NCI-H1105 (cell line): ENCODE measurements at places on chromosomes 12 and 14.

GRCh38 chr12:42982828-42983227 lies 393.3 kb upstream of the PRICKLE1 start:
- no peak for DNase-seq

GRCh38 chr12:45577844-45578399 lies 151.6 kb upstream of the ARID2 start:
- DNase-seq = peak; percentile 43

DNA sequence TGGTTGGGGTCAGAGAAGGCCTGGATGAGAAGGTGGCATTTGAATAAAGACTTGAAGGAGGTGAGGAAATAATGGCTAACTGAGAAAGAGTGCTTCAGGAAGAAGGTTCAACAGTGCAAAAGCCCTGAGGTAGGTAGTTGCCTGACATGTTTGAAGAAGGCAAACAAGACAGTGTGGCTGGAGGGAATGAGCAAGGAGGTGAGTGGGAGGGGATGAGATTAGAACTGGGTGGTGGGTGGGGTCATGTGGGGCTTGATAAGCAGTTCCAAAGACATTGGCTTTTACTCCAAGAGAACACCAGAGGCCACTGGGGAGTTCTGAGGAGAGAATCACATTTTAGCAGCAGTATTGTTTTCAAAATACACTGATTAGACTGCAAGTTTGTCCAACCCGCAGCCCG lies 50.5 kb downstream of the HSPB8 start:
- no peak for DNase-seq

DNA sequence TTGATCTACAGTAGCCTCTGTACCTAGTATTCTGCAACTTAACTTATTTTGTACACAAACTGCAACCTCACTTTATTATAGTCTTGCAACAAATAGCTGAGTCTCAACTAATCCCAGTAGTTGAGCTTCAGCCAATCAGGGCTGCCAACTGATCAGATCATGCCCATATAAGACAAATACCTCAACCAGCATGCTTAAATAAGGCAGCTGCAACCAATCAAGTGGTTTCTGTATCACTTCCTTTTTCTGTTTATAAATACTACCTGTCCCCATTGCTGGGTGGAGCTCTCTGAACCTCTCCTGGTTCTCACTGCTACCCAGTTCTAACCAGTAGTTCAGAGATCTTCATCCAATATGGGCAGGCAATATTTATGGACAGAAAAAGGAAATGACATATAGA lies 248.5 kb upstream of the FBXO33 start:
- DNase-seq = no peak

DNA sequence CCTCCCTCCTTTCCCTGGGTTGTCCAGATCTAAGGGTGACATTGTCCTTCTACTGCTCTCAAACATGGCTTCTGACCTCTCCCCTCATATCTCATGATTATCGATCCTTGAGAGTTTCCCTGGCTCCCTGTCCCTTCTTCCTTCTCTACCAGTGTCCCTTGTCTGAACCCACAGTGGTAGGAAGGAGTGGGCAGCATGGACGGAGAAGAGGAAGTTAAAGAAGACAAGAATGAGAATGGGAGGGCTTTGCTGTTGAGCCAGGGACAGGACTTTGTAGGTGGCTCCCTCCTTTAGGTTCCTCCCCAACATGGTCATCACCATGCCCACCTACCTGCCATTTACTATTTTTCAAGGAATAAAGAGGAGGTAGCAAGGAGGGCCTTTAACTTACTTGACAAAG lies 166.7 kb downstream of the TMEM117 start:
- DNase-seq = no peak

- DNase-seq = no peak
Observed at GRCh38 chr14:106013879-106014376, 487.5 kb downstream of the TMEM121 start.

DNA sequence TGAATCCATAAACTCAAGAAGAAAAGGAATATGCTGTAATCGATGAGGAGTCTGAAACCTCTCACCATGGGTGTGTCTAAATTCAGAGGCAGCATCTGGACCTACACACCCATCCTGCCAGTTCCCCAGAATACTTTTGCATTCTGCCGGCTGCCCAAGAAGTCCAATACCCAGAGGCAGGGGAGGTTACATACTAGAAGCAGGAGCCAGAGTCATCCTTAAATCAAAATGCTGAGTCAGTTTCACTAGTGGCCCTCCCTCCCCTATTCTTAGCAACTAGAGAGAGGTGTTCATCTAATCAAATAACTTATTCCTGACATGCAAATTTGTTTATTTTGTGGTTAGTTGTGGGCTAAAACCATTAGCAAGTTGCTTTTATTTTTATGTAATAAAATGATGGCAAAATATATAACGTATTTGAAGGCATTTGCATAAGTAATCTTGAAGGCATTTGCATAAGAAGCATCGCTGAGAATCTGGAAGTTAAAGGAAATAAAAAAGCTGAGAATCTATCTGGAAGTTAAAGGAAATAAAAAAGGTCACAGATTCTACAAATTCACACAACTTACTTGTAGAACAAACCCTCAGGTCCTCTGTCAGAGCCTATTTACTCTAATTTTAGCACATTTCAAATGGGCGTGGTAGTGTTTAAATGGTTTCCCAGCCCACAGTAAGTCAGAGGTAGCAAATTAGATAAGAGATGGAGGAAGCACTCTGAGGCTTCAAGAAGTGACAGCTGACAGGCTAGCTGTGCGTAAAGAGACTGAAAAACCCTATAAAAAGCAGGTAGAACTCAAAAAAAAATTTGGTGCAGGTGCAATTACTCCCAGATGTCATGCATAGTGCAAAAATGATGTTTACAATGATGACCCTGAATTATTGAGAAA lies 7.8 kb downstream of the BHLHE41 start:
- DNase-seq = no peak

DNA sequence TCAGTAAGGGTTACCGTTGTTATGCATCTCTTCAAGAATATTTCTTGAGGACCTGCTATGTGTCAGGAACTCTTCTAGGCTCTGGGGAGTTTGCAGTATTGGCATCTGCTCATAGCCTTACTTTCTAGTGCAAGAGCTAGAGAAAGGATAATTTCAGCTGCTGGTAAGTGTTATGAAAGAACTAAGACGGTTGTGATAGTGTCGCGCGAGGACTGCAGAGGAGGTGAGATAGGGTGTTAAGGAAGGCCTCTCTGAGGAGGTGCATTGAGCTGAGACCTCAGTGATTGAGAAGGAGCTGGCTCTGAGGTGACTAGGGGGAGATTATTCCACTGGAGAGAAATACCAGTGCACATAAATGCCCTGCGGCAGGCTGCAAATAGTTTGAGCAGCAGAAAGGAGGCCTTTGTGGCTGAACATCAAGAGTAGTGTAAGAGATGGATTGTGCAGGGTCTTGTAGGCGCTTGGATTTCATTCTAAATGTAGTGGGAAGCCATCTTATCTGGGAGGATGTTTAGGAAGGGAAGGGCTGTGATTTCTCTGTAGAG lies 824 bp downstream of the DDX55 start:
- no peak for DNase-seq

- no peak for DNase-seq
Observed at GRCh38 chr14:78018283-78018682, 151.9 kb upstream of the NRXN3 start.

GRCh38 chr12:127546721-127547505 lies 720.1 kb upstream of the TMEM132C start:
- DNase-seq = no peak

DNA sequence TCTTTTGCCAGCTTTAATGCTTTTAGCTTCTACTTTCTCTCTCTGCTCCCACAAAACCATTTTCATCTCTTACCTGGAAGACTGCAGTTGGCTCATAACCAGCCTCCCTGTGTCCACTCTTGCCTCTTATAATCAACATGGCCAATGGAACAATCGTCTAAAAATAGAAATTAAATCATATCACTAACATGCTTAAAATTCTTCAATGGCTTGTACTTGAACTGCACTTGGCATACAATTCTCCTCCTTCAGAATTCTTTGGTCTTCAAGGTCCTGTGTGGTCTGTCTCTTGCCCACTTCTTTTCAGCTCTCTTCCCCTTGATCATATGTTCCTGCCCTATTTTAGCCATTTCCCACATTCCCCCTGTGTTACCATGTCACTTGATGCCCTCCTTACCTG lies 342.2 kb downstream of the ATP23 start:
- no peak for DNase-seq

- DNase-seq = no peak
Observed at GRCh38 chr14:89509891-89510290, 92.9 kb upstream of the FOXN3 start.

GRCh38 chr12:123150275-123150743 lies 581 bp downstream of the PITPNM2 start:
- DNase-seq = no peak

DNA sequence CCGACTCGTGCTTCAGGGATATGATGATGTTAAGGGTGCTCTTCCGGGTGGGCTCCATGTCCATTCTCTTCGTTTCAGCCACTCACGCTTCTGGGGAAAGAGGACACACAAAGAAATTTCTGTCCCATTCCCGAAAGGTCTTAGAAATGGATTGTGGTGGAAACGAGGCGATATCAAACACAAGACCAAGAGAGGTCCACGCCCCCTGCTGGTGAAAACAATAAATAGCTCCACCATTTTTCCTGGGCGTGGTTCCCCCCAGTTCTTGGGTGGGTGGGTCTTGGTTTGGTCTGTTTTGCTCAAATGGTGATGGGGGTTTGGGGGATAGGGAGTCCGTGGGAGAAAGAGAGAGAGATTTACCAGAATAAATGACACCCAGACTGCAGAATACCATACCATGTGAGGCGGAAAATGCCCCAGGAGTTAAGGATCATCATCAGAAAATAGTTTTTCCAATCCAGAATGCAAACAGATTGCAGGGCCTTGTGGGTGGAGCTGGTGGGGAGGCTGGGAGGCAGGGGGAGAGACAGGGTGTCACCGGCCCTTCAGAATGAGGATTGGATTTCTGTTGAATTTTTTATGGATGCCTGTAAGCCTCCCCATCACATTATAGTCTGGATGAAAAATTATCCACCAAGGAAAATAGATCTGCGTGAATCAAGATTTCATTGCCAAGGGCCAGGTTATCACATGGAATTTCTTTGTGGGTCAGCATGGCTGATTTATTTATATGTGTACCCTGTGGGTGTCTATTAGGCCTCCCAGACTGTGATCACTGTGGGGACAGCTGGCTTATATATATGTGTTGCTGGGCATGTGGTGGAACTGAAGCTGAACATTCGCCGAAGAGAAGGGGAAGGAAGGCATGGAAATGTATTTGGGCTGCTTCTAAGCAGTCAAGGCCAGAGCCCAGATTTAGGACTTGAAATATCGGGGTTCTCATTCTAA lies 55.8 kb downstream of the SRRM4 start:
- DNase-seq = peak; percentile 38

DNA sequence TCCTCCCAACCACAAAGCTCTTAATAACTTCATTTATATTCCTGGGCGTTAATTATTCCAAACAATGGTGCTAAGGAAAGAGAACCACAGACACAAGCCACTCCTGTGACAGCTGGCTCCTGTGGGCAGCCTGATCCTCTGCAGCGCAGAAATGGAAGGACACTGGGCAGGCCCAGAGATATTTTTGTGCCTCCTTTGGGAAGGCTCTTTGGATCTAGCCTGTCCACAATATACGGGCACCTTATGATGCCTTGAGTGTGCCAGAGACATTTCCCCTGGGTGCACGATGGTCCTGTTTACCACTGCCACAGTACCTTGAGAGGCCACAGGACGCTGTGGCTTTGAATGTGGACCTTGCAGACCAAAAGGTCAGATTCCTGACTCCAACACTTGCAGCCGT lies 2.1 kb downstream of the ASB2 start:
- DNase-seq = no peak

GRCh38 chr12:95291501-95291900 lies 73.9 kb downstream of the VEZT start:
- no peak for DNase-seq
